ENCODE measurements at places on chromosomes 3 and 15. TPM values are rescaled to one million over a fixed set of nuclear protein-coding genes. Genes with fewer than 3 reads are reported as not detected.

Gene CEP19
- polyA plus RNA-seq, result 4.9 TPM

Gene NBEAL2
- 4.6 TPM for polyA plus RNA-seq

Gene ARL14
- not detected for polyA plus RNA-seq

Gene CILP
- not detected for polyA plus RNA-seq

Gene PCNP
- polyA plus RNA-seq, result 76.9 TPM

Gene SCN5A
- polyA plus RNA-seq, result 1.4 TPM

Gene SEMA3G
- polyA plus RNA-seq, result 5.0 TPM

Gene POTEB2
- not detected for polyA plus RNA-seq

Gene ISG20
- polyA plus RNA-seq, result 6.4 TPM

Gene EXD1
- 0.10 TPM for polyA plus RNA-seq

Measured in brain (organoid and tissue), 16 donors.